Fibroblast of skin of right biceps (primary cell): ENCODE measurements at places on chromosomes 1 and 21.

- DNase-seq = peak; percentile 78
Observed at GRCh38 chr21:35940074-35940927, 120.0 kb downstream of the SETD4 start.

DNA sequence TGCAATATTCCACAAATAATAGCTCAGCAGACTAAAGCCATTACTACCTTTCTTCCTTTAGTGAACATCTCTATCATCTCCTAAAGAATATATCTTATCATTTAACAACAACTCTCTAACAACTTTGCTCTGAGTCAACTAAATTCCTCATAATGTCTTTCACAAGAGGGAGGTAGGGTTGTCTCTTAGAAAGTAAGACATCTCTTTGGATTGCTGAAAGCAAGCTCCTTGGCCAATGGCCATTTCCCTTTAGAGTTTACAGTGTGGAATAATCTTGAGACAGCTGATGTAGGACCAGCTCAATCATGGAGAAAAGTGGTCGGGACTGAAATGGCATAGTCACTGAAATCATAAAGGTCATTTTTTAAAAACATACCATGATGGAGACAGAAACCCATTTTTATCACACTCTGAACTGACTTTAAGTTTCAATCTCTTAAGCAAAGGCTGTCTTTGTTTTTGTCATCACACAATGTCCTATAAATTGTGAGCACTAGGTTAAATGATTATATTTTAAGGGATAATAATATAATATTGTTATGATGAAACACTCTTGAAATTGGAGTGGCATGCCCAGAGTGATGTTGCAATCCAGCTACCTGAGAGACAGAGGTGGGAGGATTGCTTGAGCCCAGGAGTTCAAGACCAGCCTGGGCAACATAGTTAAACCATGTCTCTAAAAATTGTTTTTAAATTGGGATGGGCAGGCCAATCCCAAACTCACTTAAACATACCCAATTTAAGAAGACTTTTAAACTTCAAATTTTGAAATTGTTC is 91.1 kb downstream of the SLC44A5 start:
- DNase-seq = no peak

DNA sequence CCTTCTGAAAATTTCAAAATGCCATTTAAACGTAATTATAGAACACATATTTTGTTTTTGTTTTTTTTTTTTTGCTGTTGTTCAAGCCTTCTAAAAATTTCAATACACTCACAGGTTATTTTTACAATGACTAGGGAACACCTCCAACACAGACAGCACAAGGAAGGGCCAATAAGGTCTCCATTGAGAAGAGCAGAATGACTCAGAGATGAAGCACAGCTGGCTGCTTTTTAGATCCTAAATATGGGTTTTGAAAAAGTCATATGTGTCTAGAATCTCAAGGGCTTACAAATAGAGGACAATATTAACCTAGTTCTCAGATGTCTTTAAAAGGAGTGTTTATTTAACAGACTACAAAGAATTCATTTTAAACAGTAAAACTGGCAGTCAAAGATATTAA is 104.6 kb downstream of the NEGR1 start:
- DNase-seq = peak; percentile 12

DNA sequence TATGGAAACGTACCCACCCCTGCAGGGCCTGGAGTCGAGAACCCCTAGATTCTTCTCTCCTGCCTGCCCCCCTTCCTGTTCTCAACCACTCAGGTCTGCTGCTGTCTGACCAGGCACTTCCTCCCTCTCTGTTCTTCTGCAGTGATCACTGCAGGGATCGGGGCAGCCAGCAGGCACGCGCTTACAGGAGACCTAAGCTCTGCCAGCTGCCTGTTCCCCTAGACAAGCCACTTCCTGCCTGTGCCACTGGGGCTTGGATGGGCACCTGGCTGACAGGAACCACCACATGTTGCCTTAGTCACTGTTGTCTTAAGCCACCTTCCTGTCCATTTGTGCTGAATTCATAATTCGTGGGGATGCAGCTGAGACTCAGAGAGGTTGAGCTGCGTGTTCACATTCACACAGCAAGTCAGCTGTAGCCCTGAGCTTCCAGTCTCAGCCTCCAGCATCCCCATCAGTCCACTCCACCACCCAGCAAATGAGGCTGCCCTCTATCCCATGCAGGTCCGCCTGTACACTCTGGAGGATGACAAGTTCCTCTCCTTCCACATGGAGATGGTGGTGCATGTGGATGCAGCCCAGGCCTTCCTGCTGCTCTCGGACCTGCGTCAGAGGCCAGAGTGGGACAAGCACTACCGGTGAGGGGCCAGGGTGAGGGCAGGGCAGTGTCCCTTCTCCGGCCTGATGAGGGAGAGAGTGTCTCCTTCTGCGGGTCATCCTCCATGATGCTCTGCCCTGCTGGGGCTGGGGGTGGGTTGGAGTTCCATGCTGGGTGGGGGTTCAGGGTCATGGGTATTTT is 18.6 kb downstream of the FAM151A start:
- no peak for DNase-seq

- DNase-seq = no peak
Observed at GRCh38 chr1:166489356-166489669, 322.5 kb upstream of the FAM78B start.
